ENCODE measurements at places on chromosomes 6 and 20. TPM values are rescaled to one million over a fixed set of nuclear protein-coding genes. Genes with fewer than 3 reads are reported as not detected.

AGER gene
- total RNA-seq = 1,325 TPM

TAGAP gene
- 9.2 TPM for total RNA-seq

DNA sequence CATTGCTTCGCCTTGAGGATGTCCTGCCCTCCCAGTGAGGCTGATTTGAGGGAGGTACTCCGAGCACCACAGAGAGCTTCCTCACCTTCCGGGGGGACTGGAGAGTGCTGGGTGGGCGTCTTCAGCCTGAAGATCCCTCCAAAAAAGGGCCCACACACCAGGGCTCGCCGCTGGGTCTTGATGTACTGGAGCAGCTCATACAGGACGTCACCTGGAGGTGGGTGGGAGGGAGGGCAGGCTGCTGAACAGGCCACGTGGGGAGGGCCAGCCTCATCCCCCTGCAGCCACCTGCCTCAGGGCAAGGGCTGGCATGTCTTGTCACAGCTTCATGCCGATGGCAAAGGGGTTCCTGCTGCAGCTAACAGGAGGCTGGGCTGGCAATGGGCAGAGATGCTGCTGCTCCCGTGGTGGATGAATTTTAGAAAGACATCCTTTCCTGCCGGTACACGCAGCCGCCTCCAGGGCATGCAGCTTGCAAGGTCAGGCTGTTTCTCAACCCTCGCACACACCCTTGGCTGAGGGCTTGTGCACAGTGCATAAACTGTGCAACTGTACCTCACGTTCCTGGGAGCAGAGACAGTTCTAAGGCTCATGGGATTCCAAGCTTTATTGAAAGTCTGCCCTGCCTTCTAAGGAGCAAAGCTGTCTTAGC lies 14.0 kb downstream of the ETV7 start:
- no peak overlapping the region for H3K27ac ChIP-seq
- H3K4me1 ChIP-seq = no peaks in the 10 kb centered on the region
- no peak for DNase-seq
- no peak overlapping the region for H3K4me3 ChIP-seq
- no peaks in the 10 kb centered on the region for H3K36me3 ChIP-seq
- no peaks in the 10 kb centered on the region for H3K27me3 ChIP-seq

- no peak overlapping the region for H3K27ac ChIP-seq
These were observed 52.3 kb upstream of the BCLAF1 start for GRCh38 chr6:136341967-136342366.

GRCh38 chr20:61807471-61808160 lies 258.1 kb downstream of the TAF4 start:
- H3K27ac ChIP-seq = no peak overlapping the region
- H3K27me3 ChIP-seq = no peaks in the 10 kb centered on the region
- no peaks in the 10 kb centered on the region for H3K36me3 ChIP-seq
- DNase-seq = no peak

DNA sequence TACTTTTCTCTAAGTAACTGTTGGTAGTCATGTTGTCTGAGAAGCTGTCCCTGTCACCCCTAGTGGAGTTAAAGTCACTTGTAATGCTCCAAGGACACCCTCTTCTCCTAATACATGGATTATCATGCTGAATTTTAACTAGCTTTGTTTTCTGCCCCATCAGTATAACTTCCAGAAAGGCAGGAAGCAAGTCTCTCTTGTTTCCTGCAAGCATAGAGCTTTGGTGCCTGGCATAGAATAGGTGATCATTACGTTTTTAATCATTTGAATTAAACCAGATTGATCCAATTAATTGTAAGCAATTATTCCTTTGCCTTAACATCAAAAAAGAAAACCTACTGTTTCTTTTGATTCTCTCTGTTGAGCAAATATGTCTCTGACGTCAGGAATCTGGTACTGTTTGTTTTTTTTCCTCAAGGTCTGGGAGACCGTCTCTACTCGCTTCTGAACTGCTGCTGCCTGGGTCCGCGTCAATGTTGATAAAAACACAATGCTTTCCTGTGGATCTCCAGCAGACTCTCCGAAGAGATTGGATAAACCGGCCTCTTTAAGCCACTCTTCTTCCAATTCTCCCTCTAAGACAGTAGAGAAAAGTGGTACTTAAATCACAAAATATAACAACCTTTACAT lies 71.8 kb downstream of the ARHGAP18 start:
- peaks cover 26% of the 10 kb centered on the region for H3K36me3 ChIP-seq
- H3K4me1 ChIP-seq = peaks cover 31% of the 10 kb centered on the region
- H3K27ac ChIP-seq = peak overlapping the region; percentile 17
- no peaks in the 10 kb centered on the region for H3K27me3 ChIP-seq
- H3K4me3 ChIP-seq = no peak overlapping the region

DNA sequence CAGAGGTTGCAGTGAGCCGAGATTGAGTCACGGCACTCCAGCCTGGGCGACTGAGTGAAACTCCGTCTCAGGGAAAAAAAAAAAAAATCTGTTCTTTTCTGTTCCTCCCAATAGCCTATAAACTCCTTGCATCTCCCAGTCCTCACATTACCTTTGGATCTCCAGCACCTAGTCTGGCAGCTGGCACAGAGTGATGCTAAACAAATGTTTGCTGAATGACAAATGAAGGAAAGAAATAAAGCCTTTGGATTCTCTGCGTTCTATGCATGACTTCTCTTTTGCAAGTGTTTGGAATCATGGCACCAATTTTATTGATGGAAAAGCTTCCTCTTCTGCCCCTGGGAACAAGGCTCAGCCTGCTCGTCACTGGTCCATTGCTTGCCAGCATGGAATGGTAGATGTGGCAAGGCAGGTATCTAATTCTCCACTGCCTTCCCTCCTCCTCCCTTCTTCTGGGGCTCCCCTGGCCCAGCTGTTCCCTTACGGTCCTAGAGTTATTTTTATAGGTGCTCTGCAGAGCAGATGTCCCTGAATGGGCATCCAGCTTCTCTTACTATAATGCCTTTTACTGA lies 53.6 kb upstream of the FYN start:
- H3K4me3 ChIP-seq = no peak overlapping the region
- no peaks in the 10 kb centered on the region for H3K27me3 ChIP-seq
- no peaks in the 10 kb centered on the region for H3K4me1 ChIP-seq
- no peaks in the 10 kb centered on the region for H3K36me3 ChIP-seq

- H3K27me3 ChIP-seq = no peaks in the 10 kb centered on the region
- H3K4me1 ChIP-seq = no peaks in the 10 kb centered on the region
- no peak overlapping the region for H3K27ac ChIP-seq
- no peak for DNase-seq
- H3K36me3 ChIP-seq = peaks cover 71% of the 10 kb centered on the region
These were observed 48.8 kb upstream of the KIF25 start for GRCh38 chr6:167948716-167949115.
